ENCODE measurements at places on chromosomes 7 and 10.

DNA sequence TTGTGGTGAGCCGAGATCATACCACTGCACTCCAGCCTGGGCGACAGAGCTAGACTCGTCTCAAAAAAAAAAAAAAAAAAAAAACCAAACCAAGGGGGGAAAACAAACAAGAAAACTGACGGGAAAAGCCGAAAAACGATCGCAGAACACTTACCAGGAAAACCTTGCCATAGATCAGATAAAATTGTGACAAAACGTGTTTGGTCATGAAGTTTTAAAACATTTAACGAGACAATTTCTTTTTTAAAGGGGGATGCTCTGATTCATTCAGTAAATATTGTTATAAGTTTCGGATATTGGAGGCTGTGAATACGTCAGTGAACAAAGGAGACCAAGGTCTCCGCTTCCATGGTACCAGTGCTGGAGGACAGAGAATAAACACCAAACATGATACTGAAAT is 77.3 kb downstream of the ARMC3 start:
- no peak for DNase-seq

DNA sequence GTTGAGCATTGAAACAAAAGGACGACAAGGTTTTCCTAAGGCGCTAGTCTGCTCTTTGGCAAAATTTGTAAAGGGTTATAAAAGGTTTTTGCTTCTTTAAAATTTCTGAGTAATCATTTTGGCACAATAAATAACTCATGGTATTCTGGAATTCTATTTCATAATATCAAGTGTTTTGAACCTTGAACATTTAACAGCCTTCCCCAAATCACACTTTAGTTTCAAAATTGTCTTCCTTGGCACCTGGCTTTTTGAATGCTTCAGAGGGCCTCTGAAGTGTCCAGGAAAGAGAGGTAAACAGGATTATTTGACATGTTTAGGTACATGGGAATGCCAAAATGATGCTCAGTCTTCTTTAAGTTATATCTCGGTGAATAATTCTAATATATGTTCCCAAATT is 220.8 kb downstream of the PHF14 start:
- DNase-seq = no peak

GRCh38 chr10:63157845-63158624 is 24.9 kb downstream of the NRBF2 start:
- DNase-seq = no peak

- DNase-seq = peak; percentile 27
These were observed 732 bp downstream of the FAS start for GRCh38 chr10:88991161-88991898.

GRCh38 chr7:54560198-54560597 is 18.0 kb downstream of the VSTM2A start:
- no peak for DNase-seq

- DNase-seq = no peak
These were observed 239.1 kb downstream of the SKAP2 start for GRCh38 chr7:26625286-26625685.

DNA sequence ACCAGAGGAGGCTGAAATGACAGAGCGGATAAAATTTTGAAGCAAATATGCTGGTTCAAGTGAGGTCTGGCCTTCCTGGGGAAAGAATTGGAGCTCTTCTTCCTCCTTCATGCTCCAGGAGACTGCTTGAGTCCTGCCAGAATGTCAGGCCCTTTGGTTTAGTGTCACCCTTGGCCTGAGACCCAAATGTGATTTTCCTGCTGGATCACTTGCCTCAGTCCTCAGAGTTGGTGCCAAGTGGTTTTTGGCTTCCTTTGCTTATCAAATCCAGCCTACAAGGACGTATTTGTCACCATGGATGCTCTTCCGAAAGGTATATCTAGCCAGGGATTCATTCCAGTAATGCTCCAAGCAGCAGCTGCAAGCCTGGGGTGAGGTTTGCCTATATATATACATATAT is 118.4 kb downstream of the PLPP4 start:
- no peak for DNase-seq

DNA sequence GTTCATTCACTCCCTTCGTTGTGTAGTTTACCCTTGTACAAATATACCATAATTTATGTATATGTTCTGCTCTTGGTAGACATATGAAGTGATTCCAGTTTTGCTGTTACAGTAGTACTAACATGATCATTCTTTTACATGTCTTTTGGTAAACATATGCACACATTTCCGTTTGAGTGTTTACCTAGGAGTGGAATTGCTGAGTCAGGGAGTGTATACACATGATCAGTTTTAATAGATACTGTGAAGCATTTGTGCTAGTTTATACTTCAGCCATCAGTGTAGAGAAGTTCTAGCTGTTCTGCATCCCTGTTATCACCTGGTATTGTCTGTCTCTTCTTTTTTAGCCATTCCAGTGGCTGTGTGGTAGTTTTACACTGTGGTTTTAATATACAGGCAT is 34.5 kb upstream of the CYP26C1 start:
- no peak for DNase-seq

DNA sequence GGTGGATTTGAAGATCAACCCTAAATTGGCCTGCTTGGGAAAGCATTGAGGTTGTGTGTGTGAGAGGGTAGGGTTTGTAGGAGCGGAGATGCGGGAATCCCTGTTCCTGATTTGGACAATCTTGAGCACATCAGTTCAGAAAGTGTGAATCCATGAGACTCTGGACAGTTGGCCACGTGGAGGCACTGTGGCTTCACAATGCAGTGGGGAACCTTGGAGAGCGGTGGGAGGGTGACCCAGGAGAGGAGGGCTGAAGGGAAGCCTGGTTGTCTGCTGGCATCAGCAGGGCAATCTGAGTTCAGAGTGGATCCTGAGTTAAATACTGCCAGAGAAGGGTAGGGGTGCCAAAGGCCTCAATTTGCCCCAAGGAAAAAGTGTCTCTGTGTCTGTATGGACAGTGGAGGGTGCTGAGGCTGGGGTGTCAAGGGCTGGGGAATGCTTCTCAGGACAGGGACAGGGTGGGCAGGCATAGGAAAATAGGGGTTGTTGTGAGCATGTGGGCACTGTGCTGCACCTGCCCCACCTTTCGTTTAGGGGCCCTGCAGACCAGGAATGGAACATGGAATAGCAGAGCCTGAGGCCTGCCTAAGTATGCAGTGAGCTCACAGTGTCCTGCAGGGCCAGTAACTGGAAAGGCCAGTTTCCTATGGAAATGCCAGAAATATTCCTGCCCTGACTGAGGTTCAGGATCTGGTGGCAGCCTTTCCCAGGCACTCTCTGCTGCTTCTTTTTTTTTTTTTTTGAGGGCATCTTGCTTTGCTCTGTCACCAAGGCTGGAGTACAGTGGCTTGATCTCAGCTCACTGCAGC is 162.9 kb upstream of the PRSS58 start:
- DNase-seq = no peak

- no peak for DNase-seq
These were observed 261.8 kb downstream of the THSD7A start for GRCh38 chr7:11570205-11570604.

GRCh38 chr7:31890198-31890597 is 180.0 kb downstream of the PDE1C start:
- no peak for DNase-seq

GRCh38 chr10:72685264-72685921 is 6.5 kb upstream of the MCU start:
- no peak for DNase-seq

DNA sequence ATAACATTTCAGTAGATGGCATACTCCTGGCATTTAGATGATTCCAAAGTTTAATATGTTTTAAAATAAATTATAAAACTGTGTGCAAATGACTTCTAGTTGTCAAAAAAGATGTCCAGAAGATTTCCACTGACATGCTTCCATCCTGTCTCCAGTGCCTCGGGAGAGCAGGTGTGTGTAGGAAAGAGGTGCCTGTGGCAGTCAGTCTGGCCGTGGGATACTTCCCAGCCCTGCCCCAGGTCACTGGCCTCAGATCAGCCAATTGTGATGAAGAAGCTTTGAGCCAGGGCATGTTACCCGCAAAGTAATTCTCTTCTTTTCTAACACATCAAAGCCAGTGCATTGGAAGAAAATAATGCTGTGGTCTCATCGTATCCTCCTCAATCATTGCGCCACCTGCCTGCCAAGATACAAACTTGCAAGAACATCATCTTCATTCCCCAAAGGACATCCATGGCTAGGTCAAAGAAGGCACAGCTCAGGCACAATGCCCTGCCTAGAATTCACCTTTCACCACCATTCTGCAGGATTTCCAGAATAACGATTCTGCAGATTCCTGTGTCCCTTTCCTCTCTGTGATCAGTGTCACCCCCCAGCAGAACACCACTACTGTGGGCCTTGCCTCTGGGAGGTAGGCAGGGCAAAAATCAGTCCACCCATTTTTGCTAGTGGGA is 6.3 kb upstream of the KCNMA1 start:
- no peak for DNase-seq

GRCh38 chr7:25901658-25902057 is 250.3 kb upstream of the NFE2L3 start:
- no peak for DNase-seq

- no peak for DNase-seq
These were observed 579.3 kb downstream of the LRMDA start for GRCh38 chr10:76010703-76011102.

GRCh38 chr7:22582863-22583622 is 83.1 kb upstream of the STEAP1B start:
- no peak for DNase-seq

GRCh38 chr7:40230101-40230500 is 95.3 kb downstream of the SUGCT start:
- no peak for DNase-seq

GRCh38 chr10:86712317-86712707 is 44.0 kb downstream of the LDB3 start:
- no peak for DNase-seq

DNA sequence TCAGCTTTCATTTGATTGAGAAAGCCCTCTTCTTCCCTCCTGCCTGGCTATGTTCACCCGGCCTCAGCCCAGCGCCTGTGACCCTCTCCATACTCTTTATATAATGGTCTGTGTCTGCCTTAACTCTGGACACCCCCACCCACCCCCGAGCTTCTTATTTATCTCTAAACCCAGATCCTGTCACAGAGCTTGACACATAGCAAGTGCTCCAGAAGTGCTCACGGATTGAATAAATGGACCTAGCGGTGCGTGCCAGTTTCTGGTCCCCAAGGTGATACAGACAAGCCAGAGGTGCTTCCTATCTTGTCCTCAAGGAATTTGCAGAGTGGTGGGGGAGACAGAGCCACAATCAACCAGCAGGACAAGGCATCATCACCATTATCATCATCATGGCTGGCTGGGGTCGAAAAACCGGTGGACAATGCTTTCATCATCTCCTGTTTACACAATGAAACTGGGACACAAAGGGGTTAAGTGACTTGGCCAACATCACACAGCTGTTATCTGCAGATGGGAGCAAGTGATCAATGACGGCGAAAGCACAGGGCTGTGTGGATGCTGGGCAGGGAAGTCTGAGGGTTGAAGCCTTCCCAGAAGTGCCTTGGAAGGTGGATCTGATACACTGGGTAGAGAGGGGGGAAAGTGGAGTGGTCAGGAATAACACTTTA is 2.2 kb upstream of the LOXL4 start:
- DNase-seq = no peak

DNA sequence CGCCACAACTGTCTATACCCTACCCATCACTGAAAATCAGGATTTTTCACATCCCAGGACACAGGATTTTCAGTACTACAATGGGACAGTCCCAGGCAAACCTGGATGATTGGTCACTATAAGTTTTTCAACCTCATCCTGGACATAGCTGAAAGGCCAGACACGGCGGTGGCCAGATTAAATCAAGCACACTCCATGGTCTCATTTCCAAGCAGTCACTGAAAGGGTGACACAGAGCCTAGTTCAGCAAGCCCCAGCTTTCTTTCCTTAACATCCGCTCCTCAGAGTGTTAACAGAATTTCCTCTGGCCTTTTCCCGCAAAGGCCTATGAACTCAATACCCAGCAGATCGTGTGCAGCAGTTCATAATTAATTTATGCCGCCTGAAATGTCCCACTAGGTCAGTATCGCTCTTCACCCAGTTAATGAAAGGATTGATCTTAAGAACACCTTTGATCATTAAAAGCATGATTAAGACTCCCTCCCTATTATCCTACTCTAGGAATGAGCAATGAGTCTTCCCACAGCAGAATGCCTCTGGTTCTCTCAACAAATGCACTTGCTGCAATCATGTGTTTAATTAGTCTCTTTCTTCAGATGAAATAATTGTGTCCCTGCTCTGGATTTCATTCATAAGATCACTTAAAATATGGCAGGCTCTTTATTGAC is 104.0 kb upstream of the NANOS1 start:
- no peak for DNase-seq

- no peak for DNase-seq
These were observed 49.6 kb downstream of the PLPP4 start for GRCh38 chr10:120506674-120507073.

DNA sequence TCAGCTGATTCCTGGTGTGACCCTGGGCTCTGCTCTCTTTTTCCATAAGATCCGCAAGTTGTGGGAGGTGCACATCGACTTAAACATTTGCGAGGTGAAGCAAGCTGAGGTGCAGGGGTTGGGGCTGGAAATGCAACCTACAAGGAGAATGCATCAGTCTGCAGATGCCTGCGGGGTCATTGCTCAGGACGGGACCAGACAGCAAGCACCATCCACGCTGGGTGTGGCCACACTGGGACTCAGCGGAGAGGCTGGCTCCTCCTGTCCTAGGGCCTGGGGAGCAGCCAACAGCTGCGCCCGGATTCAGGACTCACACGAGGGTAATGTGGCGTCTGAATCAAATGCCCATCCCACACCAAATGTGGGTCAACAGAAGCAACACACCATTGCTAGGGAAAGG is 33.8 kb downstream of the STK32C start:
- no peak for DNase-seq

DNA sequence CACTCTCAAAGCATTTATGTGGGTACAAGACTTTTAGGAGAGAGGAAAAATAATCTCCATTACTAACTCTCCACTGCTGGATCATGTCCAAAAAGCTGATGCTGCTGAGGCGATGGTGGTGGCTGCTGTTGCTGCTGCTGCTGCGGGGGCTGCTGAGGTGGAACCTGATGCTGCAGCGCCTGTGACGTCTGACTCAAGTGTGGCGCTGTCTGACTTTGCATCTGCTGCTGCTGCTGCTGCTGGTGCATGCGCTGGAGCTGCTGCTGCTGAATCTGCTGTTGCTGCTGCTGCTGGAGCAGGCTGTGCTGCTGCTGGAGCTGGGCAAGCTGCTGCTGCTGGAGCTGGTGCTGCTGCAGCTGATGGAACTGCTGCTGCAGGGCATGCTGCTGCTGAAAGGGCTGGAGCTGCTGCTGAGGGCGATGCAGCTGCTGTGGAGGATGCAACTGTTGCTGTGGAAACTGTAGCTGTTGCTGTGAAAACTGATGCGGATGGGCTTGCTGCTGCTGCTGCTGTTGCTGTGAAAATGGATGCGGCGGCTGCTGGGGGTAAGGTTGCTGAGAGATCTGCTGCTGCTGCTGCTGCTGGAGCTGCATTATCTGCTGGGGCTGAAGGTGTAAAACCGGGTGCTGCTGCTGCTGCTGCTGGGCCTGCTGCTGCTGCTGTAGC is 34.5 kb downstream of the PAXIP1 start:
- no peak for DNase-seq

Measured in stimulated activated CD8-positive, alpha-beta memory T cell treated with anti-CD3 and anti-CD28 coated beads, Interleukin-4, amount 100 ng/mL, for 1 hour (primary cell).